T-helper 17 cell (primary cell): ENCODE measurements at places on chromosomes 13 and 19. TPM values are rescaled to one million over a fixed set of nuclear protein-coding genes. Genes with fewer than 3 reads are reported as not detected.

DNA sequence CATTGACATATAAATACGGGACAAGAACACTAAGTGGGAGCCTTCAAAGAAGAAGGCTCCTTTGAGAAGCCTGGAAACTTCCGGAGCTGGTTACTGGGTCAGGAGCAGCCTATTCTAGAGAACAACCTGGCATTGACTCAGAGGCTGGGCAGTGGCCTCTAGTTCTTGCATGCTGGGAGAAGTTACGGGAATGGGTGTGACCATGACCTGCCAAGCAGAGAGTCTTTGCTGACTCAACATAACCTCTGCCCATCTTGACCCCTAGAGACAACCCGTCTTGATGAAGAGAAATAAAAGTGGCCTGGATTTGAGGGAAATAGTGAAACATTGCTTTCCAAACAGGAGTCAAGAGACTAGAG is 21.0 kb downstream of the STARD13 start:
- H3K27me3 ChIP-seq = peaks cover 42% of the 10 kb centered on the region
- no peak overlapping the region for H3K4me3 ChIP-seq
- no peak for DNase-seq
- no peaks in the 10 kb centered on the region for H3K36me3 ChIP-seq
- H3K27ac ChIP-seq = no peak overlapping the region

GRCh38 chr19:13053761-13054625 is 48.7 kb downstream of the LYL1 start:
- H3K27me3 ChIP-seq = peaks cover 40% of the 10 kb centered on the region
- H3K36me3 ChIP-seq = peaks cover 2% of the 10 kb centered on the region
- DNase-seq = no peak
- no peak overlapping the region for H3K4me3 ChIP-seq
- peaks cover 6% of the 10 kb centered on the region for H3K4me1 ChIP-seq
- H3K27ac ChIP-seq = no peak overlapping the region

DNA sequence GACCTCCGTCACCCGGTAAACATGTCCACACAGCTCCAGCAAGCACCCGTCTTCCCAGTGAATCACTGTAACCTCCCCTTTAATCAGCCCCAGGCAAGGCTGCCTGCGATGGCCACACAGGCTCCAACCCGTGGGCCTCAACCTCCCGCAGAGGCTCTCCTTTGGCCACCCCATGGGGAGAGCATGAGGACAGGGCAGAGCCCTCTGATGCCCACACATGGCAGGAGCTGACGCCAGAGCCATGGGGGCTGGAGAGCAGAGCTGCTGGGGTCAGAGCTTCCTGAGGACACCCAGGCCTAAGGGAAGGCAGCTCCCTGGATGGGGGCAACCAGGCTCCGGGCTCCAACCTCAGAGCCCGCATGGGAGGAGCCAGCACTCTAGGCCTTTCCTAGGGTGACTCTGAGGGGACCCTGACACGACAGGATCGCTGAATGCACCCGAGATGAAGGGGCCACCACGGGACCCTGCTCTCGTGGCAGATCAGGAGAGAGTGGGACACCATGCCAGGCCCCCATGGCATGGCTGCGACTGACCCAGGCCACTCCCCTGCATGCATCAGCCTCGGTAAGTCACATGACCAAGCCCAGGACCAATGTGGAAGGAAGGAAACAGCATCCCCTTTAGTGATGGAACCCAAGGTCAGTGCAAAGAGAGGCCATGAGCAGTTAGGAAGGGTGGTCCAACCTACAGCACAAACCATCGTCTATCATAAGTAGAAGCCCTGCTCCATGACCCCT is 9.0 kb upstream of the CEACAM5 start:
- H3K4me1 ChIP-seq = peaks cover 2% of the 10 kb centered on the region
- no peak for DNase-seq
- no peaks in the 10 kb centered on the region for H3K36me3 ChIP-seq
- peaks cover 58% of the 10 kb centered on the region for H3K27me3 ChIP-seq

- peaks cover 2% of the 10 kb centered on the region for H3K4me1 ChIP-seq
- no peaks in the 10 kb centered on the region for H3K36me3 ChIP-seq
- DNase-seq = no peak
Measured at GRCh38 chr19:33448159-33448516, 73.5 kb downstream of the PEPD start.

DNA sequence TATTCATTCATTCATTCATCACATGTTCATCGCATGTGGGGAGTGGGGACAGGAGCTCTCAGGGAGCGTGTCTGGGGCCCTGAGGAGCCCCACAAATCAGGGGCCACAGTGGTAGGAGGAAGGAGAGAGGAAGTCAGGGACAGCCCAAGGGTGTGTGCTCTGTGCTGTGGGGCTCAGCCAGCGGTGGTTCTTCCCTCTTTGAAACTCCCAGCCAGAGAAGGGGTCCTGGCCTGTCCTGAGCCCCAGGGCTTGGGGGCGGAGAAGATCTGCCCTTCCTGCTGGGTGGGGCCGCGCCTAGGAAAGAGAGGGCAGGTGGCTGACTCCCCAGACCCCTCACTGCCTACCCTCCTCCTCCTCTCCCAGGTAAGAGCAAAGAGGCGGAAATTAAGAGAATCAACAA is 14.6 kb downstream of the AP2A1 start:
- H3K4me3 ChIP-seq = no peak overlapping the region
- no peak for DNase-seq
- peaks cover 23% of the 10 kb centered on the region for H3K4me1 ChIP-seq
- H3K27me3 ChIP-seq = no peaks in the 10 kb centered on the region
- no peak overlapping the region for H3K27ac ChIP-seq

DNA sequence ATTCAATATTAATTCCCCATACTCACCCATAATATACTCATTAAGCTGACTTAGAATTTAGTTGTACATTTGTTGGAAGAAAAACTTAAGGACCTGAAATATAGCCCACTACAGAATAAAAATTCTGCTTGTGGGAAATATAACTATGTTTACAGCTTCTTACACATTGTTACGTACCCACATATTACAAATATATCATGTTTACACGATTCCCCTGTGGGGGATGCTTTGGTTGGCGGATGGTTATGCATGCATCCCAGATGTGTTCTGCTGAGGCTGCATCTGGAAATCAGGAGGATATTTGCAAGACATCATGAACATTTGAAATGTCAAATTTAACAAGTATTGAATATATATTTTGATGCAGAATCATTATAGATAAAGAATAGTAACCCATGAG is 79.5 kb upstream of the KL start:
- peaks cover 2% of the 10 kb centered on the region for H3K36me3 ChIP-seq
- H3K4me3 ChIP-seq = no peak overlapping the region
- H3K27ac ChIP-seq = no peak overlapping the region
- H3K4me1 ChIP-seq = no peaks in the 10 kb centered on the region
- H3K27me3 ChIP-seq = peaks cover 46% of the 10 kb centered on the region
- DNase-seq = no peak

DNA sequence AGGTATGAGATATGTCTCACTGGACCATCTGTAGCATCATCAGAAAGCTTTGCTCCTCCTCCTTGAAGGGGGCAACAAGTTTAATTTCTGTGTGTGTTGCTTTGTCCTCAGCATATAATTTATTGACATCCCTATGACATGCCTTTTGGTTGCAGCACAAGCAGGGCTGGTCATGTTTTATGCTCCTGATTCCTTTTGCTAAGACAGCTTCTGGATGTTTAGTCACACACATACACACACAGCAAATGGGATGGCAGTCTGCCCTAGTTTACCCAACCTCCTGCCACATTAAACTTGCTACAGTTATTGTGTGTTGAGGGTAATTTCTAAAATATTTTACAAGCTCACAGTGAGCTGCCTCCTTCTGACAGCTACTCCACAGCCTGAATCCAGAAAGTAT is 217.9 kb upstream of the RXFP2 start:
- no peaks in the 10 kb centered on the region for H3K4me1 ChIP-seq
- H3K27me3 ChIP-seq = peaks cover 17% of the 10 kb centered on the region
- no peaks in the 10 kb centered on the region for H3K36me3 ChIP-seq
- no peak overlapping the region for H3K4me3 ChIP-seq
- H3K27ac ChIP-seq = no peak overlapping the region

The GRIN2D gene
- total RNA-seq = 0.08 TPM

The DPF1 gene
- not detected for total RNA-seq

The ZNF8 gene
- total RNA-seq = 5.6 TPM

- H3K27me3 ChIP-seq = no peaks in the 10 kb centered on the region
- no peaks in the 10 kb centered on the region for H3K36me3 ChIP-seq
- peak overlapping the region; percentile 91 for H3K27ac ChIP-seq
- H3K4me3 ChIP-seq = peak overlapping the region; percentile 97
- peaks cover 25% of the 10 kb centered on the region for H3K4me1 ChIP-seq
Measured at GRCh38 chr19:43620061-43621001, 902 bp upstream of the ZNF428 start.

DNA sequence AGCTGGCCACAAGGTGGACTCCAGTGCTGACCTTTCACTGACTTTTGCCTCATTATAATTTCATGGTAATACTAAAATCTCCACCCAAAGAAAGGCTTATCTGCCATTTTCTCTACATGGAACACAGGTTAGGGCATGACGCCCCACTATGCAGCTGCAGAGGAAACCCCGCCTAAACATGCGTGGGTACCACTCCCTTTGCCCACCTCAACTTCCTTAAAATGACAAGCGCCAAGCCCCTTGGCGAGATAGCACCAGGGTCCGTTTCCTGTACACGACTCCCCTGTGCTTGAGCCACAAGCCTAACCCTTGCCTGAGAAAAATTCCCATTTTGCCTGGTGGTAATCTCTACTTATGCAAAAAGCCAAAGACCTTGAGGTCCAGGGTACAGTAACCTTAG is 36.0 kb upstream of the PABPC3 start:
- peaks cover 2% of the 10 kb centered on the region for H3K36me3 ChIP-seq
- H3K4me1 ChIP-seq = no peaks in the 10 kb centered on the region
- peaks cover 32% of the 10 kb centered on the region for H3K27me3 ChIP-seq
- no peak overlapping the region for H3K27ac ChIP-seq

- H3K4me3 ChIP-seq = no peak overlapping the region
- no peaks in the 10 kb centered on the region for H3K36me3 ChIP-seq
- H3K4me1 ChIP-seq = no peaks in the 10 kb centered on the region
- no peak for DNase-seq
Measured at GRCh38 chr13:105016266-105016665, 1519.2 kb downstream of the EFNB2 start.

DNA sequence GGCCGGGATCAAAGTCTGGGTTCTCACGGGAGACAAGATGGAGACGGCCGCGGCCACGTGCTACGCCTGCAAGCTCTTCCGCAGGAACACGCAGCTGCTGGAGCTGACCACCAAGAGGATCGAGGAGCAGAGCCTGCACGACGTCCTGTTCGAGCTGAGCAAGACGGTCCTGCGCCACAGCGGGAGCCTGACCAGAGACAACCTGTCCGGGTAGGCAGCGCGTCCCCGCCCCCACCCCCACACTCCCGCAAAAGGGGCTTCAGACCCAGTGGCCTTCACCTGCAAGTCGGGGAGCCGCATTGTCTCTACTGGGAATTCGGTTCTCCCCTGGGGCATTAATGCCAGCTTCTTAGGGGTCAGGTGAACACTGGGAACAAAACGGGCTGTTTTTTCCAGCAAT is 114.7 kb upstream of the MCF2L start:
- peaks cover 8% of the 10 kb centered on the region for H3K36me3 ChIP-seq
- H3K4me1 ChIP-seq = peaks cover 4% of the 10 kb centered on the region
- H3K4me3 ChIP-seq = no peak overlapping the region
- DNase-seq = no peak
- no peaks in the 10 kb centered on the region for H3K27me3 ChIP-seq

DNA sequence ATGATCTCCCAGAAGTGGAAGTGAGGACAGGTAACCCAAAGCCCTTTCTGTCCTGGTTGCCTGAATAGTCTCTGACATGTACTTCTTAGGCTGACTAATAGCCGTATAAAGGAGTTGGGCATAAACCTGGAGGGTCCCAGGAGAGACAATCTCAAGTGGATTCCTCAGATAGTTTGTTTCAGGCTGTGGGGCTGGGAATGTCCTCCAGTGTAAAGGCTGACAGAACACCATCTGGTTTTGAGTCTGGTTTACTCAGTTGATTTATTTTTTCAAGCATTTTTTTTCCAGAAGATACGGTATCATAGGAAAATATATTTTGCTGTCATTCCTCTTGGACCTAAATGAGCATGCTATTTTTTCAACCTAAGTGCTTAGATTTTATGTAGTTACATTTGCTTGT is 15.2 kb downstream of the HTR2A start:
- H3K27ac ChIP-seq = no peak overlapping the region
- DNase-seq = no peak
- peaks cover 7% of the 10 kb centered on the region for H3K36me3 ChIP-seq
- no peaks in the 10 kb centered on the region for H3K4me1 ChIP-seq

The DENND1C gene
- total RNA-seq = 104 TPM

The HTR2A gene
- total RNA-seq = not detected

The PRKCSH gene
- total RNA-seq = 233 TPM
